Activated T-cell treated with anti-CD3 and anti-CD28 coated beads, Interleukin-2, amount 50 U/mL, for 48 hours (primary cell): ENCODE measurements at places on chromosomes 3 and 15.
A peak's percentile ranks its signal among the peaks of the same experiment; 100 is the strongest.

DNA sequence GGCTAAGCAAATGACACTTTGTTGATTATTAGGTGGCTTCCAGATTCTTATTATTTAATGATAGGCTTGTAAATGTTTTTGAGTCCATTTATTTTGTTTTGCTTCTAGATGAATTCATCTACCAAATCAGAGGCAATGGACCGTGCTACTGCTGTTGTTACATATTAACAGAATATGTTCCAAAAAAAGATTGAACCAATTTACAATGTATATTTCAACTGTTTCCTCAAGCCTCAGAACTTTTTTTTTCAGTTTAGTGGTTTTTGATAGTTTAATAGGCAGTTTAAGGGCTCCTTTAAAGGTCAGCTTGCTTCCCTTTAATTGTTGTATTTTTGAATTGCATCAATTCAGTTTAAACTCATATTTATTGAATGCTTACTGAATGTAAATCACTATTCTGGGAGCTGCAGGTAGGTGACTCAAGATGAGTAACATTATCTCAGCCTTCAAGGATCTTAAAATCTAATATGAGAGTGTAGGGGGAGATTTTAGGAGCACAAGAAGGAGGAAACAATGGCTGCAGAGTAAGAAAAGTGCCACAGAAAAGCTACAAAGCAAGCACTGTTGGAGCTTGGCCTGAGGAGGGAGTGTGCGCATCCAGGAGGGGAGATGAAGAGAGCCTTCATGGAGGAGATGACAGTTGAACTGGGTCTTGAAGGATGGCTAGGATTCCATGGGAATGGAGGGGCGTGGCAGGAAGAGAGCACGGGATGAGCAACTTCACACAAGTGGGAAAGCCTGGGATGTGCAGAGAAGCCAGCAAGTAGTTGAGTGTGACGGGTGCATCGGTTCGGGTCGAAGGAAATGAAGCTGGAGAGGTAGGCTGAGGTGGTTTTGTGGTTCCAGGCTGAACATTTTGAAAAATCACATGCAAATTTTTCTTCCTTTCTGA lies 14.7 kb downstream of the MAP2K1 start:
- peak; percentile 35 for DNase-seq

DNA sequence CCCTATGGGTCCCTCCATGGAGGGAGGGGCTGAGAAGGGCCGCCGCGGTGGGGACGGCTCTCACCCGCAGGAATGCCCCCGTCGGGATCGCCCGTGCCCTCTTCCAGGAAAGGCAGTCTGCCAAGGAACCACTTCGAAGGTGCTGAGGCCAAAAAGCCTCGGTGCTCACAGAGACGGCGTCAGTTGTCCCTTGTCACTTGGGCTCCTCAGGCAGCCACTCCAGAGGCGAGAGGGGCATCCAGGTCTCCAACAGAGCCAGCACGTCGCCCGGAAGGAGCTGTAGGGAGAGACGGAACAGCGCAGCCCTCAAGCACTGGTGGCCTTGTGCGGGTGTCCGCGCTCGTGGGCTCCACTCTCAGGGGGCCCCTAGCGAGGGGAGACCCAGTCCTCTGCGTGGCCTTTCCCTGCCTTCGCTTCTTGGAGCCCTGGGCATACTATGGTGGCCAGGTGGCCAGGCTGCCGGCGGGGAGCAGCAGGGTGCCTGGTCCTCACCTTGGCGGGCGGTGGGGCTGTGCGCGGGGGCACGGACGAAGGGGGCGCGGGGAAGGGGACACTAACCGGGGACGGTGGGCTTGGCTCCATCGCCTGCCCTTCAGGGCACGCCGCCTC lies 994 bp downstream of the MESP1 start:
- peak; percentile 39 for DNase-seq

GRCh38 chr3:95905182-95905581 lies 909.2 kb upstream of the EPHA6 start:
- no peak for DNase-seq

DNA sequence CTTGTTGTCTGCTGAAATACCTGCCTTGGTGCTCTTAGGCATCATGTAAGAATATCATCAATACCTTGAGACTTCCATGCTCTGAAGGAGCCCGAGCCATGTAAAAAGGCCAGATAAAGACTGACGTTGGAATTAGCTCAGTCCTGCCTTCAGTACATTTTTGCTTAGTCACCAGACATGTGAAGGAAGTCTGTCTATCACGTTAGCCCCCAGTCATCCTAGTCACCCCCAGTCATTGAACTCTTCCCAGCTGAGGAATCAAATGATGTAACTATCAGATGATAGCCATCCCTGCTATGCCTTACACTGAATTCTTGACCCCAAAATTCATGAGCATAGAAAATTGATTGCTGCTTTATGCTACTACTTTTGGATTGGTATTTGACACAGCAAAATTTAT lies 351.2 kb upstream of the SGO1 start:
- no peak for DNase-seq

GRCh38 chr15:47431501-47431900 lies 285.8 kb upstream of the SEMA6D start:
- no peak for DNase-seq

- no peak for DNase-seq
Measured at GRCh38 chr3:114406286-114406685, 112.5 kb downstream of the TIGIT start.

- DNase-seq = no peak
Measured at GRCh38 chr3:152076148-152076547, 192.6 kb upstream of the MBNL1 start.

DNA sequence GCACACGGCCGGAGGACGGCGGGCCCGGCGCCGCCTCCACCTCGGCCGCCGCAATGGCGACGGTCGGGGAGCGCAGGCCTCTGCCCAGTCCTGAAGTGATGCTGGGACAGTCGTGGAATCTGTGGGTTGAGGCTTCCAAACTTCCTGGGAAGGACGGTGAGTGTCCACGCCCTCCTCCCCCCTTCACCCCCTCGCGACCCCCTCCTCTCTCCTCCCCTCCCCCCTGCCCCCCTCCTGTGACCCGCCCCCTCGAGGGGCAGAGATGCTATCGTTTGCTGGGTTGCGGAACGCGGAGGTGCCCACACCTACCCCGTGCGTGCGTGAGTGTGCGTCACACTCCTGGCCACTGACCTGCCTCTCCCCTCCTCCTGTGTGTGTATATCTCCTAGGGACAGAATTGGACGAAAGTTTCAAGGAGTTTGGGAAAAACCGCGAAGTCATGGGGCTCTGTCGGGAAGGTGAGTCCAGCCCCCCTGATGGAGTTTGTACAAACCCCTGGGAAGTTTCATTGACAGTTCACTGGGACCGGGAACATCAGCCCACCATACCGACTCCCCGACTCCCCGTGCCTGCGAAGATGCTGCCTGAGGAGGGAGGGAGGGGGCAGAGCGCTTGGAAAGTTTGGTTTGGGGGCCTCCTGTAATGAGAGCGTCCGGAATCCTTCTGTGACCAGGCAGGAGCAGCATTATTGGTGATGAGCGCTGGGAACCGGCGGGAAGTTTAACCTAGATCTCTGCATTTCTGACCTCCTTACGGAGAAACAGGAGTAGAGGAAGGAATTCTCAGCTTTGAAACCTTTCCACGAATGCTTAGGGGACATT lies 795 bp upstream of the SCAANT1 start:
- peak; percentile 67 for DNase-seq

GRCh38 chr3:197022405-197023231 lies 7.0 kb downstream of the MELTF start:
- peak; percentile 16 for DNase-seq

- DNase-seq = no peak
Measured at GRCh38 chr3:10518506-10519150, 13.2 kb upstream of the ATP2B2 start.

DNA sequence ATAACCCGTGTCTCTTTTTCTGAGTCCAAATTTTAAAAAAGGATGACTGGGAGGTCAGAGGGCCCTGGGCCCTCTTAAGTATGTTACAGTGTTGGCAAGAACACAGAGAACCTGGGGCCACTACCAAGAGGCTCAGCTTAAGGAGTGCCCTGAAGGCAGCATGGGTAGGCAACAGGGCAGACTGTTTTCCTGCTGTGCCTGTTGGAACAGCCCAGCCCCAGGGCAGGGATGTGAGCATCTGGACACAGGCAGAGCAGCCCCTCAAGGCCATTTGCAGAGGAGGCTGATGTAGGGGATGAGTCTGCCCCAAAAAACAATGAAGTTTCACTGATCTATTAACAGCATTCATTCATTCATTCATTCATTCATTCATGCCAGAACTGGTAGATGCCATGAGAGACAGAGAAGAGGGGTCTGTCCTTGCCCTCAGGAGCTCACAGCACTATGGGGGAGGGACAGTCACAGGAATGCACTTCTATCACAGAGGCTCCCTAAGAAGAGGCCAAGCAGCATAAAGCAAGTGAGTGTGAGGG lies 2.2 kb upstream of the LTF start:
- DNase-seq = no peak

GRCh38 chr15:84967380-84967779 lies 14.3 kb upstream of the PDE8A start:
- no peak for DNase-seq

DNA sequence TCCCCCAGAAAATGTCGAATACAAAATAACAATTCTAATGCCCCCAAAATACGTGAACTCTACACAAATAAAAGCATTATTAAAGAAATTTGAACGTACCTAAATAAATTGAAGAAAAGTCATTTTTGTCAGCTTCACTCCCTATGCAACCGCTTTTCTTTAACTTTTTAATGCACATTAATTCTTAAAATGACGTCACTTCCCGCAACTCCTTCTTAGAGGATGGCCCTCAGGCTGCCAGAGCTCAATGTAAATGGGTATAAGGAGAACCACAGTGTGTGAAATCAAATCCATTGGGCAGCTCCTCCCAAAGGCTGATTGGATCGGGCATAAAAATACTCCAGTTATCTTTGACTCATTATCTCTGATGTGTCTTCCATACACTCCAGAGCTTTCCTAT lies 736.9 kb downstream of the GBE1 start:
- no peak for DNase-seq

DNA sequence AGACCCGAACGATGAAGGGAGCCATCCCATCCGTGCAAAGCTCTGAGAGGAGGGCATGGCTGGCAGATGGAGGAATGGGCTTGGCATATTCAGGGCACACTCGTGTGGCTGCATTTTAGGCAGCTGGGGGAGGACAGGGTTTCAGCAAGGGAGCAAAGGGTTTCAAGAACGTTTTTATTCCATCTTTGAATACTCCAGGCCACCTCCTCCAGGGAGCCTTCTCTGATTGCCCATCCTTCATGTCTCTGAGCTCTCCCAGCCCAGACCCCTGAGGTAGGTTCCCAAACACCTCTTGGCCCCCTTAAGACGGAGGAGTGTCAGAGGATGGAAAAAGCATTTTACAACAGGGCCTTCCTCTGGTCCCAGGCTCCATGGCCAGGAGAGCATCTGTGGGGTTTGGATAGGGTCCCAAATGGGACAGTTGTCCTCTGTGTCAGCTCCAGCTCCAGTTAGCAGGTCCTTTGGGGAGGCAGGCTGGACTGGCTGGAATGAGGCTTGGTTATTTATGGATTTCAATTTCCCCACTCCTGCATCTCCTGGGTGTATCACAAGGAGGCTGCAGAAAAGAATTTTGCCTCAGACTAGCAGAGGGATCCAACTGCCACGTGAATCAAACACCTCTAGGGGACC lies 17.7 kb upstream of the SLC6A1 start:
- DNase-seq = no peak

GRCh38 chr15:23447107-23447500 lies at the start of gene GOLGA6L2:
TSS of gene GOLGA6L2 (minus strand) at chr15:23447243. CDS start at chr15:23447181, 62 bp downstream.
- DNase-seq = no peak

GRCh38 chr15:95884276-95884675 lies 446.2 kb upstream of the NR2F2 start:
- DNase-seq = no peak

DNA sequence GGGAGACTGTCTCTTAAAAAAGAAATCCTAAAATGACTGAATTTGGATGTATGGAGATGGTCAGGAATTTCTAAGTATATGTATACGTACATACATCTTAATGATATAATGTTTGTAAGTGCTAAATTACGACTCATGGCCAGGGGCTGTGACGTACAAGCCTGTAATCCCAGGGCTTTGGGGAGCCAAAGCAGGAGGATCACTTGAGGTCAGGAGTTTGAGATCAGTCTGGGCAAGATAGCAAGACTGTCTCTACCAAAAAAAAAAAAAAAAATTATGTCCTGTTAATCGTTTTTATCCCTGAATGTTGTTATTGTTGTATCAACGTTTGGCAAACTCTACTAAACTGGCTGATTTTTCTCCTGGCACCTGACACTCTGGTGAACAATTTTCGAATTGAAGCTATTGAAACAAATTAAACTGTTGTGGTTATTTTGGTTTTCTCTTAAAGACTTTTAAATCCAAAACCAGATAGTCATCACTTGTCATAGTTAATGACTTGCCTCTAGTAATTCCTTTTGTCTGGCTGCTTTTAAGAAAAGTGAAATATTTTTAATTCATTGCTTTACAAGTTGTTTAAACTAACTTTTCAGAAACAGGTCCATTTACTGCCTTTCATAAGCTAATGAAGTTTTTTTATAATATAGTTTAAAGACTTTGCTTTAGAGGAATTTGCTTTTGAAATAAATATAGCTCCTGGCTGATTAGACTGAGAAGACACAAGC lies 7.0 kb downstream of the MORF4L1 start:
- DNase-seq = no peak
